ENCODE measurements at places on chromosomes 5 and 9.

GRCh38 chr5:60597572-60598320 lies 102.2 kb downstream of the DEPDC1B start:
- 0 out of 2 replicates have a peak overlapping the region, but pooled peaks have one; percentile 18 for H3K4me3 ChIP-seq
- peaks cover 26% of the 10 kb centered on the region for H3K4me1 ChIP-seq
- no peaks in the 10 kb centered on the region for H3K36me3 ChIP-seq
- no peaks in the 10 kb centered on the region for H3K27me3 ChIP-seq
- H3K27ac ChIP-seq = peak overlapping the region; percentile 65

DNA sequence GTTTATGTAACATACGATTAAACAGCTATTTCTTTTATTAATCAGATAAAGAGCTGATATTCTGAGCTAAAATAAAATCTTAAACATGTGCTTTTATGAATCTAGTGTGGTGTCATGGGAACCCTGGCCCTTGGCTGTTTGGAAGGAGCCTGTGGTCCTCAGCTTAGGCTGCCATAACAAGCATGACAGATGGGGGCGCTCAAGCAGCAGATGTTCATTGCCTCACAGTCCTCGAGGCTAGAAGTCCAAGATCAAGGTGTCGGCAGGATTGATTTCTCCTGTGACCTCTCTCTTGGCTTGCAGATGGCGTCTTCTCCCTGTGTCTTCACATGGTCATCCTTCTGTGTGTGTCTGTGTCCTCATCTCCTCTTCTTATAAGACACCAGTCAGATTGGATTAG lies 448.2 kb downstream of the GADD45G start:
- DNase-seq = no peak
- no peaks in the 10 kb centered on the region for H3K36me3 ChIP-seq
- H3K4me3 ChIP-seq = no peak overlapping the region
- H3K27me3 ChIP-seq = no peaks in the 10 kb centered on the region
- no peaks in the 10 kb centered on the region for H3K4me1 ChIP-seq

- H3K4me1 ChIP-seq = no peaks in the 10 kb centered on the region
- peak; percentile 16 for DNase-seq
- no peaks in the 10 kb centered on the region for H3K27me3 ChIP-seq
- no peak overlapping the region for H3K27ac ChIP-seq
Measured at GRCh38 chr5:168679515-168679920, 100.3 kb upstream of the PANK3 start.

GRCh38 chr5:11319836-11320580 lies 559.0 kb upstream of the DAP start:
- DNase-seq = no peak
- no peak overlapping the region for H3K27ac ChIP-seq
- H3K27me3 ChIP-seq = no peaks in the 10 kb centered on the region
- no peaks in the 10 kb centered on the region for H3K36me3 ChIP-seq
- no peak overlapping the region for H3K4me3 ChIP-seq

- H3K4me1 ChIP-seq = no peaks in the 10 kb centered on the region
- no peaks in the 10 kb centered on the region for H3K36me3 ChIP-seq
- no peak overlapping the region for H3K4me3 ChIP-seq
- DNase-seq = no peak
- H3K27me3 ChIP-seq = no peaks in the 10 kb centered on the region
Measured at GRCh38 chr5:68258531-68258930, 43.0 kb downstream of the PIK3R1 start.

DNA sequence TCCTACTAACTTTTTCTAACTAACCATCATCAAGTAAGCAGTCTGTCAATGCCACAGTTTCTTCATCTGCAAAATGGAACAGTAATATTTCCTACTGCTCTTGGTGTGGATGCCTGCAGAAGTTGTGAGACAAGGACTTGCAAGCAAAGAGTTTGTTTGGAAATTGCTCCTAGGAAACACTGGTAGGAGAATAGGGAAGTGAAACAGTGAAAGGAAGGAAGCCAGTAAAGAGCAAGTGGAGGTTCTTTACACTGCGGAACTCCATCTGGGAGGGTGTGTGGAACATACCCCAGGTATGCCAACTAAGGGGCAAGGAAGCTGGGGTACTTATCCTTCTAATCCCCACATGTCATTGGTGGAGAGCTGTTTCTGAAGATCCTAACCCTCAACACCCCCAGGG lies 119.9 kb downstream of the FOXD1 start:
- no peaks in the 10 kb centered on the region for H3K27me3 ChIP-seq
- H3K36me3 ChIP-seq = no peaks in the 10 kb centered on the region
- H3K4me3 ChIP-seq = no peak overlapping the region
- DNase-seq = no peak
- H3K4me1 ChIP-seq = no peaks in the 10 kb centered on the region

DNA sequence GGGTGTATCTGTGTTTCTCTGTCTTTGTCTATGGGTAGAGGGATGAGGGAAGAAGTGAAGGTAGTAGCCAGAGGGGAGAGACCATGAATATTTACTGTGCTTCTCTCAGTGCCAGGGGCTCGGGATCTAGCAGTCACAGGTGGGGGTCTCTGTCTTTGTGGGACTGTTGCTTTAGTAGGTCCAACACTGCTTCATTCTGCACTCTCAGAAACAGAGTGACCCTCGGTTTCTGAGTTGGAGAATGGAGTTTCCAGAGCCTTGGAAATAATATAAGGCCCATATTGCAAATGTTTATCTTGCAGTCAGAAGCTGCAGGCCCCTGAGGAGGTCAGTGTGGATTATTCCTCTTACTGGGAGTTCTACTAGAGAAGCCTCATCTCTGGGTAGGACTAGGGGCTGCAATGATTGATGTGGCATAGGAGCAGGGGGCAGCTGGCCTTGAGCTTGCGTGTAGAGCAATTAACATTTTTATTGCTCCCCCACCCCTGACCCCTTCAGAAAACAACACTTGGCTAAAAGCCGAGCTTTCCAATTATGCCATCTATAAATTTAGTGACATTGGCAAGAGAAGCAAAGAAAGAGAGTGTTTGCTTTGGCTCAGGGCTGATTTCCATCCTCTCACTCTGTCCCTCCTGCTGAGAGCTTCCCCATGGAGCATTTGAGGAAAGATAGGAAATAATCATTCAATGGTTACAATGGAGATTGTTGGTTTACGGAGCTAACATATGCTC lies 55.0 kb upstream of the TRPC7 start:
- DNase-seq = no peak
- no peaks in the 10 kb centered on the region for H3K4me1 ChIP-seq
- no peak overlapping the region for H3K4me3 ChIP-seq
- no peaks in the 10 kb centered on the region for H3K36me3 ChIP-seq
- no peaks in the 10 kb centered on the region for H3K27me3 ChIP-seq

All from GM12878 (cell line).